ENCODE measurements at places on chromosomes 5 and 9.
A peak's percentile ranks its signal among the peaks of the same experiment; 100 is the strongest.

- no peak for DNase-seq
Measured at GRCh38 chr9:127008076-127008475, 93.5 kb downstream of the RALGPS1 start.

- no peak for DNase-seq
Measured at GRCh38 chr5:176719113-176719739, 71.9 kb downstream of the TSPAN17 start.

GRCh38 chr9:89376741-89377351 lies 58.5 kb downstream of the SECISBP2 start:
- no peak for DNase-seq

DNA sequence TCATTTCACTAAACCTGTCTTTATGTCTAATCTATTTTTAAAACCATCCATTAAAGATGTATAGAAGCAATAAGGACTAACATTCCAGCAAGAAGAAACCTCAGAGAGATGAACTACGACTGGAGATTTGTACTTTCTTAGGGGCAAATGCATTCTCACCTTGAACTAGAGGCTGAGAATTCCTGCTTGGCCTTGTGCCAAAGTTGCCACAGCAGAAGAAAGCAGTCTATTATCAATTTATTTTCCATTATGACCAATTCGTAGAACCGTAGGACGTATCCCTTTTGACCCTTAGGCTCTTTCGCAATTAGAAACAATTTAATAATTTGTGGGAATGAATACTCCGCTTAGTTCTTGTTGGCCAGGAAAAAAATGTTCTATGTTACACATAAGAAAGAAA lies 1647.4 kb upstream of the CDH9 start:
- DNase-seq = no peak

DNA sequence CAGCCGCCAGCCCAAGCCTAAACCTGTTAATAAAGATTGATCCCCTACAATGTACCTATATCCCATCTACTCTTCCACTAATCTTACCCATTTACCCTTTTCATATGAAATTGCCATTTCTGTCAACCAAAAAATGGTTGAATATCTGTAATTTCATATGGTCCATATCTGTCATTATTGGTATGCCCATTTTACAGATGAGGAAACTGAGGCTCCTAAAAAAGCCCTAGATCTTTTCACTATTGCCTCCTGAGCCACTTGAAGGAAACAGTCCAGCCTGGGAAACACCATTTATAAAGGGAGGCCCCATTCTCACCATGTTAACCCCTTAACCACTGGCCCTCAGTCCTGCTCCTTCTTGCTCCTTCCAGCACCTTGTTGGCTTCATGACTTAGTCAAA lies 41.2 kb upstream of the SNAPC3 start:
- no peak for DNase-seq

GRCh38 chr5:83740741-83741140 lies 20.1 kb upstream of the HAPLN1 start:
- no peak for DNase-seq

DNA sequence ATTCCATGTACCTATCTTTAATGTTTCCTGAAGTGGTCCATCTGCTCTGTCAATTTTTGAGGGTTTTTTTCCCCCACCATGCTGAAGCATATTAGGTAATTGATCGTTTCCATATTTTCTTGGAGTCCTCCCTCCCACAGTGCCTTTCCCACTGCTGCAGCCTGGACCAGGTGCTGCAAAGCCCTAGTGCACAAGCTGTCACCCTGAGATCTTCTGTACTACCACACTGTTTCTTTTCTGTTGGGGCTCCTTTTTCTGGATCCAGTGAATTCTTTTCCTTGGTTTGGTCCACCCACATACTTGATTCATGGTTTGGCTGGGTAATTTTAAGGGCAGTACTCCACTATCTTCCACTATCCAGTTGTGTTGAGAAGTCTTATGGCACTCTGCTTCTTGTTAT lies 30.9 kb upstream of the FAM169A start:
- no peak for DNase-seq

- DNase-seq = no peak
Measured at GRCh38 chr5:71752441-71753190, 33.5 kb downstream of the CARTPT start.

GRCh38 chr5:96014395-96014794 lies 52.7 kb upstream of the ELL2 start:
- no peak for DNase-seq

- DNase-seq = no peak
Measured at GRCh38 chr9:32942755-32943460, 58.5 kb downstream of the APTX start.

- DNase-seq = no peak
Measured at GRCh38 chr5:52674815-52675545, 112.7 kb upstream of the ITGA1 start.

GRCh38 chr5:10627160-10627701 lies 63.4 kb downstream of the ANKRD33B start:
- no peak for DNase-seq

DNA sequence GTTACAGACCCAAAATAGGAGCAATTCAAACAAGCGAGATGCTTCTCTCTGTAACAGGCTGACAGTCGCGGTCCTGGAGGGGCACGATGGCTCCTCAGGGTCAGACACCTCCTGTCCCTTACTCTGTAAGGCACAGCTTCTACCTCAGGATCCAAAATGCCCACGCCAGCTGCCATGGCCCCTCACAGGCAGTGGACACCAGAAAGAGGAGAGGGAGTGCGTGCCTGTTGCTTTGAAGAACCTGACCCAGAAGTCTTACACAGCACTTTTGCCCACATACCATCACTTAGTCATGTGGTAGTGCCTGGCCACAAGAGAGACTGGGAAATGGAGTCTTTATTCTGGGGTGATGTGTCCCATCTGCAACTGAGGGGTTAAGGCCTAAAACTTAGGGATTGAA lies 11.6 kb upstream of the ABL1 start:
- DNase-seq = no peak

GRCh38 chr9:125545845-125546244 lies 161.2 kb downstream of the MAPKAP1 start:
- no peak for DNase-seq

- DNase-seq = no peak
Measured at GRCh38 chr9:110821064-110821463, 152.5 kb downstream of the MUSK start.

DNA sequence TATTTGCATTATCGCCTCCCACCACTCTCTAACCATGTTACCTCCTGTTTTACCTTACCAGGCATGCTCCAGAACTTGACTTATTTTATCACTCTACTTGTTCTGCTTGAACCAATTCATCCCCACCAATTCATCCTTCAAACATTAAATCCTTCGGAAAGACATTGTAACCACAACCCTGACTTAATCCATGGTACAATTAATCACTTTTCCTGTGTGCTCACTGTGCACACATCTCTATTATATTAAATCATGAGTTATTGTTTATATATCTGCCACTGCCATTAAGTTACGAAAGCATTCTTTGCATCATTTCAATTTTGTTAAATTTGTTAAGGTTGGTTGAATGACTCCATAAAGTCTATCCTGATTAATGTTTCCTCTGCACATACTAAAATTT lies 7.4 kb upstream of the C5orf46 start:
- no peak for DNase-seq

- no peak for DNase-seq
Measured at GRCh38 chr5:1292139-1292538, 2.7 kb downstream of the TERT start.

DNA sequence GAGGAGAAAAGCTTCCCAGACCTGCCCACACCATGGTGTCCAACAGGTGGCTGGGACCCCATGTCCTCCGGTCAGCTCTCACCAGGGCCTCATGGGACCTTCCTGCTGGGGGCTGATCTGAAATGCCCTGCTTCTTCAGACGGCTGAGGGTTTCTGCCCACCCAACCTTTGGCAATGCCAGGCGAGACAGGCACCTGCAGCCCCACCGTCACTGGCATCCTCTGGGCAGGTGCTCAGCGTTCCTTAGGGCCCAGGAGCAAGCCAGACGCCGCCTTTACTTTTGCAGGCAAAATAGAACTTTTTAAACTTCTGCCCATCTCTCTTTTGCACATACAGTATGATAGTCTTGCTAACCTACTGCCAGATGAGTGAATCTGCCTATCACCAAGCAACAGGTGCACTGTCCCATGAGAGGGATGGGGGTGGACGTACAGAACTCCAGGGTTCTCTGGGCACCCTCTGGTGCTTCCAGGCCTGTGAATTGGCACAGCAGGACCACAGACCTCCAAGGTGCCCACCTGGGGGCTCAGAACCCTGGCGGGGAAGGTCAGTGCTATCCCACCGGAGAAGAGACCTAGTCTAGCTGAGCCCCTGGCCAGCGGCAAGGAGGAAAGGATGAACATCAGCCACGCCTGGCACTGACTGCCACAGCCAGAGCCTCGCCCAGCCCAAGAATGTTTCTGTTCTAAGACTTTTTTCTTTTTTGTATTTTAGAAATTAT lies 7.5 kb downstream of the OBP2B start:
- DNase-seq = no peak

GRCh38 chr5:128493657-128494329 lies 44.3 kb downstream of the FBN2 start:
- DNase-seq = no peak

DNA sequence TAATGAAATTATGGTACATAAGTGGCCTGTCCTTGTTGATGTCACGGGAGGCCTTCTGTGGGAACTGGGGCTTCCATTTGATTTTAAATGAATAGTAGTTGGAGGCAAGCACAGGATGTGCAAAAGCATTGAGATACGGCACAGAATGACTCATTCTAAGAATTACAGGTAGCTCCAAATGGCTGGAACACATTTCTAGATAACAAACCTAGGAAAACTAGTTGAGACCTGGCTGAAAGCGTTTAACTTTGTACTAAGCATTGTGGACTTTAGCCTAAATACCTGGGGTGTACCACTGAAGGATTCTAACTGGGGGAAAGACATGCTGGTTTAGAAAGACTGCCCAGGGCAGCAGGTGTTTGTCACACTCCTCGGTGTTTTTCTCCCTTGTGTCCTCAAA lies 9.4 kb downstream of the SKP2 start:
- DNase-seq = no peak

DNA sequence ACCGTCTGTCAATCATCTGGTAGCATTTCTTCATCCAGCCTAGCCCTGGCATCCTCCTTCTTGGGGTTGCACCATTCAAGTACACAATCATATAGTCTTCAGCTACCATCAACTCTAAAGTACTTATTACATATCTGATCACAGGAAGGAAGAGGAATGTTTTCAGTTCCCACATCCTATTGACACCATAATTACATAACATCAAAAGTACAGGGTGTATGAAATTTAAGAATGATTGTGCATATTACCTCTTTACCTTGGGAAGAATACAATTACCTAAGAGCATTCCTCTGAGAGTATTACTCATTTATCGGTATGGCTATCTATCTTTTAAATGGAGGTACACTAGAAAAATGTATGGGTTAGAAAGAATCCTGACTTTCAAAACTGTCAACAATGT lies 126.8 kb upstream of the PCA3 start:
- no peak for DNase-seq

GRCh38 chr5:157431544-157432200 lies 28.3 kb upstream of the NIPAL4 start:
- DNase-seq = peak; percentile 38

GRCh38 chr5:124162767-124163532 lies 583.5 kb downstream of the ZNF608 start:
- DNase-seq = no peak

GRCh38 chr5:154697371-154697770 lies 57.8 kb upstream of the LARP1 start:
- no peak for DNase-seq
